Inflammatory macrophage (primary cell): ENCODE measurements at places on chromosomes 5 and 9.
A peak's percentile ranks its signal among the peaks of the same experiment; 100 is the strongest.

- no peak for DNase-seq
These were observed 81.1 kb downstream of the EGFLAM start for GRCh38 chr5:38339446-38339845.

DNA sequence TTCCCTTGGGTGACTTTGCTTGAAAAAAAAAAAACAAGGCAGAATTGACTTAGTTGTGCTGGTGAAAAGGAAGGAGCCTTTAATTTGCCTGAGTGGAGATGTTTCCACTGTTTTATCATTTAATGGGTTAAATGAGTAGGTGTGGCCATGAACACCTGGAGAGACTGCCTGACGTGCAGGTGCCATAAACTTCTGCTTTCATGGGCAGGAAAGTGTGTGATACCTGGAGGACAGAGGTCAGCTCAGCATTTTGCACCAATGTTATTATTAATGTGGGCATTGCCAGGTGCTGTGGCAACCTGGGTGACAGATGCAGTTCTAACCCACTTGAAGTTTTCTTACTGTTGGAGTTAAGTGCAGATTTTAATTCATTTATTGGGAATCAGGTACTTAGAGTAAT lies 145.4 kb downstream of the CD180 start:
- DNase-seq = no peak

DNA sequence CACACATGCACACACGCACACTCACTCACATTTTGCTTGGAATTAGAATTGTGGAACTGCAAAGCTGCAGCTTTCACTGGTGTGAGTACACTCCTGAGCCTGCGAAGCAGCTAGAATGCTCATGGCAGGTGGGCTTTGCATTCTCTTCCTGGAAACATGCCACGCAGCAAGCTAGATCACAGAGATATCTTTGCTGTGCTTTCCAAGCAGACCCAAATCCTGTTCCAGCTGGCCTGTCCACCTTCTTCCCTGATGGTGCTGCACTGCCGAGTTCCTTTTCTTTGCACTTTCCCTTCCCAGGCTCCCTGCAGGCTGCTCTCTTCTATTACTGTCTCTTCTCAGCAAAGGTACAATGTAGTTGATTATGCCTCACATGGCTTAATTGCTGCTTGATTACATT lies 92.7 kb upstream of the CKMT2 start:
- DNase-seq = no peak

DNA sequence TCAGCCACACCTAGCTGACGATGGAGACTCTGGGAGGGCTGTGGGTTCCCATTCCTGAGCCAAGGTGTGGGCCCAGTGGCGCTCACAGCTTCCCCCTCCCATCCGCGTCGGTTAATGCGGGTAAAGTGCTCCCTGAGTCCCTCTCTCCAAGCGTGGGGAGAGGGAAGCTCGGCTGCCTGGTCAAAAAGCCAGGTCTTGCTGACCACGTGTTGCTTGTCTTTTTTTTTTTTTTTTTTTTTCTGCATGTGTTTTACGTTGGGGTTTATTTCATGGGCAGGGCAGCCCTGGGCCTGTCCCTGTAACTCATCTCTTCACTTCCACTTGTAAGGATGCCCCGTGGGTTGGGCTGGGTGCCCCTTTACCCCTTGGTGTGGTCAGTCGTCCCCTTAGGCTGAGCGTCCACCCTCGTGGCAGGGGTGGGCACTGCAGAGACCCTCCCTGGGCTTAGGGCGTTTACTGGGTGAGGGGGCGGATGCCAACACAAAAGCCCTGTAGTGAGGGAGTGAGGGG lies 11.9 kb downstream of the NKD2 start:
- DNase-seq = no peak

- DNase-seq = no peak
These were observed 31.3 kb downstream of the ZFAND5 start for GRCh38 chr9:72333709-72334108.

GRCh38 chr5:16616536-16617273 lies at the start of gene RETREG1:
Gene RETREG1, minus strand, starts transcription at chr5:16616997. Its CDS starts 26 bp downstream, at chr5:16616971.
- peak; percentile 19 for DNase-seq

- peak; percentile 83 for DNase-seq
These were observed at the start of gene TNFAIP8 for GRCh38 chr5:119355685-119356611. Gene TNFAIP8, plus strand, starts transcription at chr5:119356019. Its CDS starts 72 bp downstream, at chr5:119356091.

GRCh38 chr5:74833537-74834266 lies 32.5 kb downstream of the FAM169A start:
- DNase-seq = no peak

- DNase-seq = no peak
These were observed 256.5 kb upstream of the NR4A3 start for GRCh38 chr9:99565203-99565602.

DNA sequence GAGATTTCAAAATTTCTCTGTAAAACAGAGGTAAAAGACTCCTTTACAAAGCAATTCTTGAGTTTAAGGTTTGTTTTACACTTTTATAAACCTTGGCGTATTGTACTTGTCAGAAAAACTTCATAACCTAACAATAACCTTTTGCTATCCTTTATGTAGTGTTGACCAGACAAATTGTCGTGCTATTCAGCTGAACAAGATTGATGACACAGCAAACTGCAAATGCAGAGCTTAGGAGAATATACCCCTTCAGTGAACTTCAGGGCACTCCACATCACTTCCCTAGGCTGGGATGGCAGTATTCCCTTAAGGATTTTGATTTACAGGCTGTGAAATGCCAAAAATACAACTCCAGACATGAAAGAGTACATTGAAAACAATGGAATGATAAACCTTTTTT lies 89.2 kb upstream of the CDH18 start:
- no peak for DNase-seq

- no peak for DNase-seq
These were observed 79.4 kb downstream of the AUH start for GRCh38 chr9:91282292-91282691.

DNA sequence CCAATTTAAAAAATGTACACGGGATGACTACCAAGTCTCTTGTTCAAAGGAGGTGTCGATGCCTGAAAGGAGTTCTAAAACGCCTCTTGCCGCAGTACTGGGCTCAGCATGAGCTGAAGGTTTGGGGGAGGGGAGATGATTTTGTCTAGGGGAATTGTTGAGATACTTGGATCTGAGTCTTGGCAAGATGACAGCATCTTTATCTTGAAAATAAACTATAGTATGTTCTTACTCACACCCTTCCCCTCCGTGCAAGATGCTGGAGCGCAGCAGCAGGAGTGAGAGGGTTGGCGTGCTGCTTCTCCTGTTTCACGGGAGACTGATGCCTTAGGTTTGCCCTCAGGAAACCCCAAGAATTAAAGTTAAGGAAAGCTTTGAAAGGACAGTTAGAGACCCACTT lies 47.3 kb downstream of the FAM78A start:
- DNase-seq = no peak

DNA sequence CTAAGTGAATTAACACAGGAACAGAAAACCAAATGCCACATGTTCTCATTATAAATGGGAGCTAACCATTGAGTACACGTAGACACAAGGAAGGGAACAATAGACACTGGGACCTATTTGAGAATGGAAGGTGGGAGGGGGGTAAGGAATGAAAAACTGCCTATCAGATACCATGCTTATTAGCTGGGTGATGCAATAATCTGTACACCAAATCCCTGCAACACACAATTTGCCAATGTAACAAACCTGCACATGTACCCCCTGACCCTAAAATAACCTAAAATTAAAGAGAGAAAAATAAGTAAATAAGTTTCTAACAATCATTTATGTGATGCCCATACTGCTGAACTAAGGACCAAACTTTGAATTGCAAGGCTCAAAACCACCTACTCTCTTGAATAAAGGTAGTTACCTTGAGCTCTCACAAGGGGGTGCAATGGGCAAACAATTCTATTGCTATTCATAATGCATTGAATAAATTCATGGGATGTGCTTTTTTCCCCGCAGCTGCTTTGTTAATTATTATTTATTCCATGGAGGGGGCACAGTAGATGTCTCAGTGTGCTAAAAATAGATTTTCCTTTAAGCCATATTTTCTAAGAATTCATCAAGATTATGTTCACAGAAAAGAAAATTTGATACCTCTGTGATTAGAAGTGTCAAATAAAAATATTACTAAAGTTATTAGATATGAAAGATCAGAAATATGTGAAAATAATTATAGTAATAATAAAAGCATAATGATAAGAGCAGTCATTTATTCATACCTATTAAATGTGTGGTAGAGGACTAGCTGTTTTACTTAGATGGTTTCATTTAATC lies 76.2 kb upstream of the PTPN3 start:
- peak; percentile 46 for DNase-seq

DNA sequence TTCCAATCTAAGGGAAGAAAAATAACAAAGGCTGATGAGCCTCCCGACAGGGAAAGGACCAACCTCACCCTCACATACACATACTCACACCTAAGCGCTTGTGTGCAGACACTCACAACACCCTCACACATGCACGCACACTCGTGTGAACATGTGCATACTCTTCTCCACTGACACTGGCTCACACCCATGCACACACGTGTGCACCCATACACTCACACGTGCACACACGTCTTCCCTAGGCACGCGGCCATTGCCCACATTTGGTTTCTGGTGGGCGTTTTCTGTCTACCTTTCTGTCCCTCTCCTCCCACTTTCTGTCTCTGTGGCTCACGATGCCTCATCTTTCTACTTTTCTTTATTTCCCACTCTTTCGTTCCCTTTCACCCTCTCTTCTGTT lies 169.7 kb upstream of the MVB12B start:
- no peak for DNase-seq

DNA sequence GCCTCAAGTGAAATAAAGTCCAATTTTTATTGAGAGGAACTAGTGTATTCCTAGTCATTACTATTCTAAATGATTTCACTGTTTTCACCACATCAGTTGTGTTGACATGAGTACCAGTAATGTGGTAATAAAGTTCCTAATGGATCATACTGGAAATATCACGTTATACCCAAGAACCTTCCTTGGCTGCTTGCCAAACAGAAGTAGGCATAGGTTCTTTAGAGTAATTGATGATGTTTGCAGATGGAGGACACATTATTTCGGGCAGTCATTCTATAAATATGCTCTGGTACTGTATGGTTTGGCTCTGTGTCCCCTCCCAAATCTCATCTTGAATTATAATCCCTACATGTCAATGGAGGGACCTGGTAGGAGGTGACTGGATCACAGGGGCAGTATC lies 15.1 kb downstream of the SNCAIP start:
- DNase-seq = no peak

- no peak for DNase-seq
These were observed 204.8 kb downstream of the C9orf50 start for GRCh38 chr9:129415942-129416651.

- no peak for DNase-seq
These were observed 325.1 kb downstream of the GADD45G start for GRCh38 chr9:89929673-89930480.

- no peak for DNase-seq
These were observed 700.3 kb downstream of the PTPRD start for GRCh38 chr9:9912459-9912858.

- no peak for DNase-seq
These were observed 73.8 kb downstream of the MRPL36 start for GRCh38 chr5:1725641-1726468.

GRCh38 chr5:171847026-171847425 lies 61.4 kb downstream of the SMIM23 start:
- no peak for DNase-seq

- DNase-seq = peak; percentile 15
These were observed 1.1 kb downstream of the POMT1 start for GRCh38 chr9:131503626-131504465.

DNA sequence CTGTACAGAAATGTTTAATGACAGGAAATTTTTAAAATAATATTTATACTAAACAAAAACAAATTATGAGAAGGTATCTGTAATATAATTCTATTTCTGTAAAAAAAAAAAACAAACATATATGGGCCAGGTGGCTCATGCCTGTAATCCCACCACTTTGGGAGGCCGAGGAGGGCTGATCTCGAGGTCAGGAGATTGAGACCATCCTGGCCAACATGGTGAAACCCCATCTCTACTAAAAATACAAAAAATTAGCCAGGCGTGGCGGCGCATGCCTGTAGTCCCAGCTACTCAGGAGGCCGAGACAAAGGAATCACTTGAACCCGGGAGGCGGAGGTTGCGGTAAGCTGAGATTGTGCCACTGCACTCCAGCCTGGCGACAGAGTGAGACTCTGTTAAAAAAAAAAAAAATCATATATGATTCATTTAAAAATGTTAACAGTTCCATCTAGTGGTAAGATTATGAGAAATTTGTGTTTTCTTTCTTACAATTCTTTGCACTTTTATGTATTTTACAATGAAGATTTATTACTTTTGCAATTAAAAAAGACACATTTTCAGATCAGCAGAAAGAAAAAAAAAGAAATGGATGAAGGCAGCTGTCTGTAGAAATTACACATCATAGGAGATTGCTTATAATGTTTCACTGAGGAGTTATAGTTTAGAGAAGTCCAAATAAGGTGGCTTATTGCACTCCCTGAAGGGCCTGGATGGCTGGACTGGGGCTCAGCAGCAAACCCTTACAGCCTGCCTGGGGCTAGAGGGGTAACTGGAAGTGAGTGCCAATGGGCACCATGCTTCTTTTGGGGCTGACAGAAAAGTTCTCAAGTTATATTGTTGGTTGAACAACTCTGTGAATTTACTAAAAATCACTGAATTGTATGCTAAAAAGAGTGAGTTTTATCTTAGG lies 20.3 kb downstream of the C9orf153 start:
- no peak for DNase-seq

GRCh38 chr9:112012026-112012902 lies 115.7 kb downstream of the UGCG start:
- DNase-seq = peak; percentile 90

DNA sequence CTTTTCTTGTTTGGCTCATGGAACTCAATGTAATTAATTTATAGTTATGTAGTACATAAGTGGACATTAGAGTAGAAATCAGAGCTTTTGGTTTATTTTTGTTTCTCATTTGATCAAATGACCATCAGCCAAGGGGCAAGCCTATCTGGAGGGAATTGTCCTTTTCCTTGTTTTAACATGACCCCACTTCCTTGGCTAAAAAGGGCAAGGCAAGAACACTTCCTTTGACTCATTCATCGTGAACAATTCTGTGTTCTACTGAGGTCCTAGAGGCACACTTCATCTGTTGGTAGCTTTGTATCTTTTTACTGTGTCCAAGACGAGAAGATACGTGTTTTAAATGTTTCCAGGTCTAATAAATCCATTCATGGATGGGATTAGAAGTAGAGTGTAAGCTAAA lies 148.9 kb downstream of the ARHGEF28 start:
- no peak for DNase-seq

DNA sequence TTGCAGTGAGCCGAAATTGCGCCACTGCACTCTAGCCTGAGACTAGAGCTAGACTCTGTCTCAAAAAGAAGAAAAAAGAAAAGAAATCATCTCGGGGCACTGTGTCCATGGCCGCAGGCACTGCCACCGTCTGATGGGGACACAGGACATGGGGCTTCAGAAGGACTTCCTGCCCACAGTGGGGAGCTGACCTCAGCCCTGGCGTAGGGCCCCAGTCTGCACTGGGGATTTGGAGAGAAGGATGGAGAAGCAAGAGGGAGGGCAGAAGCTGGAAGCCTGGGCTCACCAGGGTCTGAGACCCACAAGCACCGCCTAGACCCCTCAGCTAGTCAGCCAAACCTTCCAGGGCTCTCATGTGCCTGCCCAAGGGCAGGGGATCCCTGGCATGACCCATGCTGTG lies 4.1 kb upstream of the SARDH start:
- DNase-seq = no peak

- no peak for DNase-seq
These were observed 1016.4 kb upstream of the DMAC1 start for GRCh38 chr9:8815931-8816330.
